ENCODE measurements at places on chromosomes 11 and 22.

GRCh38 chr11:112831969-112832766 lies 129.1 kb upstream of the NCAM1 start:
- no peak for DNase-seq

- no peak for DNase-seq
Observed at GRCh38 chr11:131977854-131978253, 607.4 kb downstream of the NTM start.

GRCh38 chr22:37519268-37520195 lies at the start of gene CARD10:
TSS of gene CARD10 (minus strand) at chr22:37519415. CDS start at chr22:37519200, 215 bp downstream.
- no peak for DNase-seq

DNA sequence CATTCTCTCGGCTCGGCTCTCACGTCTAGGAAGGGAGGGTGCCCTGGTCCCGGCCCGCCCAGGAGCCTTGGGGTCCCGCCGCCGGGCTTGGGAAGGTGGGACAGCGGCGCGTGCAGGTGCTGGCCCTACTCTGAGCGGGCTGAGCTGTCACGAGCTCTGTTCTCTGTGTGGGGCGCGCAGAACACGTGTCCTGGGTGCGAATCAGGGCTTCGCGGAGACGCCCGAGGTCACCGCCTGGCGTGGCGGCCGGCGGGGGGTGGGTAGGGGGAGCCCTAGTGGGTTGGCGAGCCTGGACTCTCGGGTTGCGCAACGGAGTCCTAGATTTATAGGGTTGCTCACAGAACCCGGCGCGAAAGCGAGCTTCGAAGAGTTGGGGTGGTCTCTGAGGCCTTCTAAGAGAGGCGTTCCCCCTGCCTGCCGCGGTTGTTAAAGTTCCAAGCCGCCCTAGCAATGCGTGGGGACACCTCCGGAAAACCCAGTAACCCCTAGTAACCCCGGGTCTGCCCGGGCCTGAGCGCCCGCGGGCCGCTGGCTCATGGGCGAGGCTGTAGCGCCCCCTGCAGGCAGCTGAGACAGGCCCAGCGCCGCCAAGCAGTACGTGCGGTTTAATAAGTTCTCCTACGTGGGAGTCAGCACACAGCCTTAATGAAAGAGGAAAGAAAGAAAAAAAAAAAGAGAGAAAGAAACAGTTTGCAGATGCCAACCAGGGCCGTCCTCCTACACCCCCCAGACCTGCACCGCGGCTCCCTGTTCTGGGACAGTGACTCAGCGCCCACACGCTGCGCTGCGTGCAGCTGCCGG lies 2.7 kb downstream of the ADM start:
- no peak for DNase-seq

- DNase-seq: peak; percentile 27
Observed at GRCh38 chr11:35391922-35392688, 27.3 kb downstream of the SLC1A2 start.

- no peak for DNase-seq
Observed at GRCh38 chr11:120025606-120026335, 112.1 kb downstream of the TRIM29 start.

GRCh38 chr11:118437208-118438125 lies 1.2 kb downstream of the KMT2A start:
- no peak for DNase-seq
